ENCODE measurements at places on chromosomes 11 and 22.

DNA sequence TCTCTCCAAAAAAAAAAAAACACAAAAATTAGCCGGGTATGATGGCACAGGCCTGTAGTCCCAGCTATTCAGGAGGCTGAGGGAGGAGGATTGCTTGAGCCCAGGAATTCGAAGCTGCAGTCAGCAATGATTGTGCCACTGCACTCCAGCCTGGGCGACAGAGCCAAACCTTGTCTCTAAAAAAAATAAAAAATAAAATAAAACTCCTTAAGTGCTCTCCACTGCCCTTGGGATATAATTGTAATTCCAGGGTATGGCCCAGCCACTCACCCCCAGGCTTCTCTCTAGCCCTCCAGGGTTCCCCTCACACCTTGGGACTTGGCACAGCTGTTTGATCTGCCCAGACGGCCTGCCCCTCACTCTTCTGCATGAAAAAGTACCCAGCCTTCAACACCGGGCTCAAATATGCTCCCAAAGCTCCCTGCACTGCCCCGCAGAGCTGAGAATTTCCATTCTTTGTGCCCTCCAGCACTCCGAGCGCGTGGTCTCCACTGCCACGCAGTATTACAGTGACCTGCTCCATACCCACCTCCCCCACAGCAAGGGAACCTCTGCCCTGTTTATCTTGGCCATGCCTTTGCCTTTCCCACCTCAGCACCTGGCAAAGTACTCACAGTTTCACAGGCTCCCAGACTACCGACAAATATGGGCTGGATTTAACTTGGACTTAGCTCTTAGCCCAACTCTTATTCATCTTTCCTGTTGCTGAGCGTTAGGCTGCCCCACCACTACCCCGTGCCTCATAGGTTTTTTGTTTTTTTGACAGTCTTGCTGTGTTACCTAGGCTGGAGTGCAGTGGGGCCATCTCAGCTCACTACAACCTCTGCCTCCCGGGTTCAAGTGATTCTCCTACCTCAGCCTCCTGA lies 7.6 kb upstream of the FTH1 start:
- DNase-seq: no peak

- no peak for DNase-seq
These were observed 62.5 kb downstream of the KCNQ1 start for GRCh38 chr11:2507212-2507901.

GRCh38 chr11:78535920-78536319 lies 38.7 kb downstream of the NARS2 start:
- no peak for DNase-seq

DNA sequence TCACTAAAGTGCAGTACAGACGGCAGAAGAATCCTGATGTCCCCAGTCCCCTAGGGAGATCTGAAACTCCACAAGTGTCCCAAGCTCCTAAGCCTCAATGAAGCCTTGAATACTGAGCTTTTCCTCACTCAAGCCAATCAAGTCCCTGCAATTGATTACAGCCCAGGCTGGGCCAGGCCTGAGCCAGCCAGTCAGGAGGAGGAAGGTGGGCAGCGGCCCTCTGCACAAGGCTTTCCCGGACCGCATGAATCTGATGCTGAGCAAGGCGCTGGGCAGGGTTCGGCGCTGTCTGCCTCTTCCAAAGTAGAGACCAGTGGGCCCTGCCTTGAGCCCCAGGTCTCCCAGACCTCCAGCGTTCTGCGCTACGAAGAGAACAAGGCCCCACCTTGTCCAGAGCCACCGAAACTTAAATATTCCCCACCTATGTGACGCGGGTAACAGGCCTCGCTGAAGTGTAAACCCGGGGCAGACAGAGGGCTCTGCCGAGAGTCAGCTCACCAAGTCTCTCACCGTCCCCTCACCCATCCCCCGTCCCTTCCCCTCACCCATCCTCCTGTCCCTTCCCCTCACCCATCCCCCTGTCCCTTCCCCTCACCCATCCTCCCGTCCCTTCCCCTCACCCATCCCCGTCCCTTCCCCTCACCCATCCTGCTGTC lies 63.2 kb downstream of the SCUBE1 start:
- no peak for DNase-seq

DNA sequence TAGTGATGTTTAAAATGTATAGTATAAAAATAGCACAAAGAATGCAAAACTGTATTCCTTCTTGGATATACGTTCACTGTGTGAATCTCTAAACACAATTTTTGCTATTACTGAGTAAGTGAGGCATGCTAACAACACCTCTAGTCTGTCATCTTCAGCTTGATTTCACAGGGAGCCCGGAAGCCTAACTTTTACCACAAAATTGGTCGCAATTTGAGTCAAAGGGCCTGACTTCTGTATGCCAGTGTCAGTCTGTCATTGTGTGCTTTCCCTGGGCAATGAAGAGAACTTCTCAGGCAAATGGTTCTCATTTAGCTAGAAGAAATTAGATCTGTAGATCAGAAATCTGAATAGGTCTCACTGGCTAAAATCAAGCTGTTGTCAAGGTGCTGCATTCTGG lies 1059.5 kb downstream of the FAM181B start:
- no peak for DNase-seq

DNA sequence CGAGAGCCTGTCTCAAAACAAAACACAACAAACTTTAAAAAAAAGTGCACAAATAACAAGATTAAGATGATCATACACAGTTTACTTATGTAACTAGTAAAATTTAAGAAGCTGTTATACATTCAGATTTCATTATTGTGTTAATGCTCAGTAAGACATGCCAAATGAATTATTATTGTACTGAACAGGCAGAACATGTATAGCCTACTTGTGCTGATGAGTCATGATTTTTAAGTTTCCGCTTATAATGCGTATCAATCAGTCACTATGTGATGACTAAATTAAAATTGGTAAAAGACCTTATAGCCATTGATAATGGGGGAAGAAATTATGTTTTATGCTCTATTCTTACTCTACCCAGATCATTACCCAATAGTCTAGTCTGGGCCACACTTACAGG lies 20.5 kb upstream of the EXPH5 start:
- DNase-seq: no peak

- no peak for DNase-seq
These were observed 168.1 kb downstream of the DBX1 start for GRCh38 chr11:19992162-19992561.

- DNase-seq: no peak
These were observed 257.5 kb upstream of the MTNR1B start for GRCh38 chr11:92711926-92712325.

DNA sequence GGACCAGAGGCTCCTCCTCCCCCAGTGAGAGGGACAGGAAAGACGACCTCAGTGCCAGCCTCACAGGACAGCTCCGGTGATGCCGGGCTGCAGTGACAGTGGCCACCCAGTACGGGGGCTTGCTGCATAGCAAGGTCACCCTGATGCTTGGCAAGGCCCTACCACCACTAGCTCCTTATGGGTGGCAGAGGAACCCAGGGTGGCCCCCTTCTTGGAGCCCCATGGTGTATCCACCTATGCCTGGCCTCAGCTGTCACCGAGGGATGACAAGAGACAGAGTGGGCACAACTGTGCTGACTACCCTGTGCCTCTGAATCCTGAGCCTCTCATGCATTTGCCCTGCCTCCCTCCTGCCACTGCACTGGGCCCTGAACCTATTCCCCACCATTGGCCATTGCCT lies 809.2 kb downstream of the TBC1D22A start:
- no peak for DNase-seq

- DNase-seq: no peak
These were observed 725.9 kb upstream of the CCDC179 start for GRCh38 chr11:23586173-23586572.

DNA sequence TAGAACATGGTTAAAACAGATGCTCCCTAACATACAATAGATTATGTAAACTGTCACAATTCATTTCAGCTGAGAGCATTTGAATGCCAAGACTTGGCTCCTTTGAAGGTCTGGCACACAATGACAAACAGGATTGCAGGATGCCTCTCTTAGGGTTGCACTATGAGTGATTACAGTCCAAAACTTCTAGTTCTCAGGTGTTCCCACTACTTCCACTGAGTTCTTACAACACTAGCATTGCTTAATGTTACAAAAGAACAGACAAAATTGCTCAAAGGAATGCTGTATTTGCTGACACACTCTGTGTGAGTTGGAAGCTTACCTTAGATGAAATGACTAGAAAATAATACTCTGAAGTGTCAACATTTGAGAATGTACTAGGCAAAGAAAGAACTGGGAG lies 2413.8 kb upstream of the RAG2 start:
- DNase-seq: no peak

- no peak for DNase-seq
These were observed 10.0 kb downstream of the TPCN2 start for GRCh38 chr11:69058511-69059270.

GRCh38 chr11:81000334-81000733 lies 1559.5 kb upstream of the TENM4 start:
- DNase-seq: no peak

DNA sequence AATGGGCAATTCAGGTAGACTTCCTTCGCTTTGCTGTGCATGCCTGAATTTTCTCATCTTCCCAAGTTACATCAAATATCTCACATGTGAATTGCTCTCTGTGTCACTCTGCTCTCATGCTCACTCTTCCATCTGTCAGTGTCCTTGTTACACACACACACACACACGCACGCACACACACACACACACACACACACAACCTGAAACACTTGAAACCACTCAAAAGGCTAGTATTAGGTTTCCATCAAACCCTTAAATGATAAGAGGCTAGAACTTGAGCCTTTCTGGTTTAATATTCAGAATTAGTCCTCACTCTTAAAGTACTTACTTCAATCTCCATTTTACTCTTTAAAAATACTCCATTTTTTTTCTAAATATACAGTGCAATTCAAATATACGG lies 282.4 kb downstream of the C11orf87 start:
- no peak for DNase-seq

DNA sequence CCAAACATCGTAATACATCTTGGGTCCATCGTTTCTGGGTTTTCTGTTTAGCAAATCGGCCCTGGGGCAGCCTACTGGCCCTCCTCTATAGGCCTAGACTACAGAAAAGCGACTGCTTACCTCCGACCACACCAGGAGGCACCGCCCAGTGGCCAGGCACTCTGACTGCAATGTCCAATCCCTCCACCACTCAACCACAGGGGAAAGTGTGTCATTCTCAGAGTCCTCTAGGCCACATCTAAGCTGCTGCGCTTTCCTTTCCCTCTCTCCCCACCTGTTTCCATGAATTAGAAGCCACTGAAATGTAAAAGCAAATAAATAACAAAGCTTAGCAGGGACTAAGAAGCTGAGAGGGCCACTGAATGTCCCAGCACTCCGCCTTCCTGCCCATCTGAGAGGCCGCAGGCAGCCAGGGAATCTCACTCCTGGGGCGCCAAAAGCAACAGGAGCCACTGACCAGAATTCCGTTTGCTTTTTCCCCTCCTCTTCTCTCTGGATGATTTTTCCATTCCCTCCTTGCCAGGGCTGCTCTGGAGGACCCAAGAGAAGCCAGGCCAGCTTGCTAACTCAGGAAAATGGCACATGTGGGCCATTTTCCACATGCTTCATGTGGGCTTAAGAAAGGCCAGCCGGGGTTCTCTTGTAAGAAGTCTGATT lies 50.1 kb upstream of the FLI1 start:
- DNase-seq: no peak

DNA sequence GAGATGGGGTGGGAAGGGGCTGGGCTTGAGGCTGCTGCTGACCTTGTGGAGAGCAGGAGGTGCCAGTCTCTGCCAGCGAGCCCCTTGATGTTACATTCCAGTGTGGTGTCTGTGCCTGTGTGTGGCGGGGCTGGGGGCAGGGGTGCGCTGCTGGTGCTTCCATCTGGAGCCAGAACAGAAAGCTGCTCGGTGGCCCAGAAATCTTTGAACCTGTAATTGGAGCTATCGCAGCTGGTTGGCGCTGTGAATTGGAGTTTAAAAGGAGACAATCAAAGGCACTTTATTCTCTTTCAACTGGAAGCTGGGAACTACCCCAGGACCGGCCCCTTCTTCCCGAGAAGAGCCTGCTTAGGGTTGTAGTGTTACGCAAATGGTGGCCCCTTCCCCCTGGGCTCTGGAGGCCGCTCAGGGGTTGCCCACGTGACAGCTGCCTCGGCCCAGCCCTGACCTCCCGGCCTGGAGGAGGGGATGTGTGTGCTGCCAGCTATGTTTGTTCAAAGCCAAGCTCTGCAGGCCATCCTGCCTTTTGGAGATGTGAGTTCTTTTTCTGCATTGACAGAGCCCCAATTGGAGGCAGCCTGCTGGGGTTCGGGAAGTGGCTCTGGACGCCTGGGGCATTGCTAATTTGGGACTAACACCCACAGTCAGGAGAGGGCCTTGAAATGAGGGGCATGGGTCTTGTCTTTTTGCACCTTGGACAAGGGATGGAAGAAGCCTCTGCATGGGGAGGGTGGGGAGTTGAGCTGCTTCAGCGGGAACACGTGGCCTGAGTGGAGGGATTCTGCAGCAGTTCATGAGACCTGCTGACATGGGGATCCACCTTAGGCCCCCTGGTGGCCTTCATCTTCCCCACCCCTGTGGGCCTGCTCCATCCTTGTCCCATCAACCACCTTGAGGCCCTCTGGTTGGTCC lies 14.0 kb upstream of the ARSA start:
- no peak for DNase-seq

- DNase-seq: no peak
These were observed 67.7 kb downstream of the ARHGAP8 start for GRCh38 chr22:44819966-44820631.

- DNase-seq: no peak
These were observed 7.3 kb upstream of the MCAM start for GRCh38 chr11:119324189-119324588.

- peak; percentile 15 for DNase-seq
These were observed 10.5 kb upstream of the C11orf24 start for GRCh38 chr11:68282141-68282860.

- DNase-seq: no peak
These were observed 116.6 kb downstream of the PLEKHA7 start for GRCh38 chr11:16897470-16898061.

DNA sequence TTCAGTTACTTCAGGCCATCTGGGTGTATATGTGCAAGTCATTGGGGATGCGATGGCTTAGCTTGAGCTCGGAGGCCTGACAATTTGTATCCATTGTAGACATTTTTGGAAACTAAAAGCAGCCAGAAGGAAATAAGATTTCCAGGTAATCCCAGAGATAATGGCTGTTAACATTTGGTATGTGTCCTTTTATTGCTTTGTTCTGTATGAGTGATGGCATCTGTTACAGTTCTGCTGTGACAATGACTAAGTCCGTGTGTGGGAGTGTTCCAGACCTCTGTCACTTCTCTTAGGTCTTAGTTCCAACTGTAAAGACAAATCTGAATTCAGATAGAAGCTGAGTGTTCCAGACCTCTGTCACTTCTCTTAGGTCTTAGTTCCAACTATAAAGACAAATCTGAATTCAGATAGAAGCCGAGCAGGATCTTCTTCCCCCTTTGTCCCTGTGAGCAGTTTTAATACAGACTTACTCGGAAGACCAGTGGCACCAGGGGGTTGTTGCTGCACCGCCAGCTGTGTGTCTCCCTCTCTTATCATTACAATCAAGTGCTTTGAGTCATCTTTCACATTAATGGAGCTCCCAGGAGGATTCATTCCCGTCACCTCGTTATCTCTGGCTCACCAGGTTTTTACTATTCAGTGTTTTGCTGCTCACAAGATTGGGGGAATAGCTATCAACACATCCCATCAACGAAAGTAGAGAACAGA lies 190.9 kb upstream of the SORL1-AS1 start:
- no peak for DNase-seq

DNA sequence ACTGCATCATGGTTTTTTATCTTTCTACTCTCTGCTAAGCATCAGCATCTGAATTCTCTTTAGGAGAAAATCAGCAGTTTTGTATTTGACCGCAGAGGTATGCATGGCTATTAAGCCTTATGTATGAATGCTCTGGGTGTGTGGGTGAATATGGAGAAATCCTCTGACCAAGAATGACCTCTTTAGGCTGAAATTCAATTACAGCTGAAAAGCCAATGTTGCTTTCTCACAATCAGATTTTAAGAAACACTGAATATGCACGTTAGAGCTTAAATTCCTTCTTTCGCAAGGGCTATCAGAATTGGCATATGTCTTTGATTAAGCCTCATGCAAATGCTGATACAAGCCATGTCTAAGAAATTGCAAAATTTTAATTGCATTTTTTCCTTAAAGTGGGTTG lies 43.2 kb downstream of the ARHGAP42 start:
- DNase-seq: no peak

Data from T-cell (primary cell).